ENCODE measurements at places on chromosomes 12 and 14.

DNA sequence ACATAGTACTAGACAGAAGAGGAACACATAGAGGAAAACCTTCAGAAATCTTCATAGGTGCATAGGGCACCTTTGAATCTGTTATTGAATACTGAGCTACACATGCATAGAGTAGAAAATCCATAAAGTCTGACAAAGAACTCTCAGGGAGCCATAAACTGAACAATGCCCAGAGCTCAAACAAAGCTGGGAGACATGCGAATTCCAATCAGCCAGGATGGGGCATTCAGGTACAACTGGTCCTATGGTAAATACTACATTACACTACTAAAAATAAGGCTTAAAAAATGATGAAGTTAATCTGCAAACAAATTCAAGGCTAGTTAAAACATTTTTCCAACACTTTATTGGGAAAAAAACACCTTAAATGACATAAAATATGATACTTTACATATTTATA, 259.7 kb downstream of the DIO2 start:
- DNase-seq, result no peak

GRCh38 chr12:83153177-83153576, 466.5 kb downstream of the TMTC2 start:
- DNase-seq, result no peak

GRCh38 chr12:69688471-69689427, 10.4 kb downstream of the BEST3 start:
- peak; percentile 58 for DNase-seq

- DNase-seq, result no peak
Measured at GRCh38 chr12:15575671-15576541, 213.3 kb downstream of the EPS8 start.

DNA sequence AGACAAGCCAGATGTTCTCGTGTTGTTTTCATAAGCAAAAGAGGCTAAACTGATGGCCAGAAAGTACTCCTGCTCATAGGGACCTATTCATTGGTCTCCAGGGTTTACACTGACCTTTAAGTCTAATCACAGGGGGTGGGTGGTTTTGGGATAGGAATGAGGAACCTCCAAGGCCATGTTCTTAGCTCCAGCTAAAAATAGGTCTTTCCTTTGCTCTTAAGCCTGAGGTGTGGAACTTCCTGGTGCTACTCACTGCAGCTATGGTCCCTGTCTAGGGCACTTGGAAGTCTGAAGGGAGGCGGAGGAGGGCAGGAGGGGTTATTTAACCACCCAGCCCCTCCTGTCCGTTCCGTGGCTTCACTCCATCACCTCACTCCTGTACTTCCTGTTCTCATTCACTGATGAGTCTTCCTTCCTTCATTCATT, 18.6 kb downstream of the GPRC5A start:
- DNase-seq, result no peak

DNA sequence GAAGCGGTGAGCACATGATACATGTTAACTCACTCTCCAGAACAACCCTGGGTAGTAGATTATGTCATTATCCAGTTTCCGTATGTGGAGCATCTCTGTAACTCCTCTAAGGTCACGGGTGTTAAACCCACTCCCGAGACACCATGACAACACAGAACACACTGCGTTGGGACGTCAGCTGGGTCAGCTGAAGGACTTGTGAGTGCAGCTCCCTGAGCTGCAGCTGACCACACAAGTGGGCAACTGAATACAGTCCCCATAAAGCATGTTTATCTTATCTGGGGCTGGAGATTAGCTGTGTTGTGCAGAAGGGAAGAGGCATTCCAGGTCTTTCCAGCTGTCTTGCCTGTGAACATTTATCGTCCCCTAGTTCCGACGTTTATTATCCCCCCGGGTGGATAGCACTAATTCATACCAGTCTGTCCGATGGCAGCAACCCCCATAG, 211.5 kb downstream of the CHST11 start:
- no peak for DNase-seq

- no peak for DNase-seq
Measured at GRCh38 chr14:34983148-34983760, 462 bp downstream of the SRP54 start.

DNA sequence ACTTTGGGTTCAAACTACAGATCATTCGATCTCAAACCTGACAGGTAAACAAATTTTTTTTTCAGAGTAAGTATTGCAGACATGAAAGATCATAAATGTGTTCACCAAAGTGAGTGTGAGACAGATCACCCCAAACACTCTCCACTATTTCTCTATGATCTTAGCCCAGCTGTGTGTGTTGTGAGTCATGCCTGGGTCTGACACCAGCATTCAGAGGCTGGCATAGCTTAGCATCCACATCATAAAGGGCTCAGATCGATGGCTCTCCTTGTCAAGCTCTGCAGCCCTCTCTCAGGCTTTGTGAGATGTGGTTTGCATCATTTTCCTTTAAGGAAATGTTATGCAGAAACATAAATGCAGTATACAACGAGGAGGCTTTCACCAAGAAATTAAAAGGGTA, 164.9 kb downstream of the ETV6 start:
- DNase-seq, result no peak

GRCh38 chr14:93970585-93970964, 5.8 kb downstream of the ASB2 start:
- DNase-seq, result peak; percentile 23

- DNase-seq, result peak; percentile 63
Measured at GRCh38 chr12:131222329-131223139, 268.8 kb downstream of the ADGRD1 start.

- DNase-seq, result no peak
Measured at GRCh38 chr14:68580671-68581070, 212.2 kb downstream of the ZFP36L1 start.

DNA sequence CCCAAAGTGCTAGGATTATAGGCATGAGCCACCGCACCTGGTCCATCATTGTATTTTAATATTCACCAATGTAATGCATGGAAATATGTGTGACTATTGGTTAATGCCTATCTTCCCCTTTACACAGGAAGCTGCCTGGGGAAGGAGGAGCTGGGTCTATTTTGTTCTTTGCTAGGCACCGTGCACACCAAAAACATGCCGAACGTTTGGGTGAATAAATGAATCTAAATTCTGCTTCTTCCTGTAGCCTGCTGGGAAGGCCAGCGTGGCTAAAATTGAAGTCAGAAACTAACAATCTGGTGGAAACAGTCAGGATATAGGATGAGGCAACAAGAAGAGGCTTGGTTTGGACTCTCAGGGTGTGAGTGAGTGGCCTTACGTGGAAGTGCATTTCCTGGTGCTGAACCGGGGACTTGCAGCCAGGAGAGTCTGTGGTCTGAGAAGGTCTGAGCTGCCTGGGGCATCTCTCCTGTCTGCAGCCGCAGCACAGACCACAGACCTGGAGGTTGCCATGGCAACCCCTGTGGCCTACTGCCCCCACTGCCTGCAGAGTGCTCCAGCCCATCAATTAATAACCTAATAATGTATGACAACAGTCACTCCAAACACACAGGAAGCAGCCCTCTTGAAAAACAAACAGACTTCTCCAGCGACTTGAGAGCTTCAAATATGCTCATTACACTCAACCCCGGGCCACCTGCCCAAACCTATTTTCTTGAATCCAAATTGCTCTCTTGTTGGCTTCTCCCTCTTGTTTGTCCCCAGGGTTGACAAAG, 5.5 kb upstream of the GPR68 start:
- DNase-seq, result peak; percentile 63

- no peak for DNase-seq
Measured at GRCh38 chr12:52199294-52199919, 7.6 kb upstream of the KRT80 start.

DNA sequence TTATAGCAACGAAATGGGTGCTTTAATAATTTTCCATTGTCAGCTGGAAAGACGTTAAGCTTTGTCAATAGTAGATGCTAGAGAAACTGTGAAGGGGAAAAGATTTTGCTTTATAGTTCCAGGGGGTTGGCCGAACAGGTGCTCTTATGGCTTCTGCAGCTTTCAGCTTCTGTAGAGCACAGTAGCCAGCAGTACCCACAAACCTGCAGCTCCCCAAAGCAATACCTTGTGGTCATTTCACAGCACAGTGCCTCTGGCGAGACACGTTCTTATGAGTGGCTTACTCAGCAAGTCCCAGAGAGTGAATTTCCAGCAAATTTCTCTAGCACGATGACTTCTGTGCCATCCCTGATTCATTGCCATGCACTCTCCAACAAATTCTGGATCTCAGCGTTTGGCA, 416.3 kb upstream of the ATP2B1 start:
- DNase-seq, result no peak

DNA sequence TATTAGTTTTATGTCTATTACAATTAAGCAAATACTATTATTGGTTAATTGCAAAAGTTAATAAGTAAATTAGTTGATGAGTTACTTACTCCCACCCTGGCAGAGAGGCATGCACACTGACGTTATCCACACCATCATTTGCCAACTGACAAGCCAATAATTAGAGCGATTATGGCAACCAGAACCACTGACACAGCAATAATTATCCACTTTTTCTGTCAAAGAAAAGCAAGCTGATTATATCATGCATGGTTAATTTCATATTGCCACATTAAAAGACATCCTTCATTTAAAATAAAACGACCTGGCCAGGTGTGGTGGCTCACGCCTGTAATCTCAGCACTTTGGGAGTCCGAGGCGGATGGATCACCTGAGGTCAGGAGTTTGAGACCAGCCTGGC, 43.1 kb downstream of the STX2 start:
- no peak for DNase-seq

- no peak for DNase-seq
Measured at GRCh38 chr12:24356240-24356804, 406.9 kb upstream of the SOX5 start.

DNA sequence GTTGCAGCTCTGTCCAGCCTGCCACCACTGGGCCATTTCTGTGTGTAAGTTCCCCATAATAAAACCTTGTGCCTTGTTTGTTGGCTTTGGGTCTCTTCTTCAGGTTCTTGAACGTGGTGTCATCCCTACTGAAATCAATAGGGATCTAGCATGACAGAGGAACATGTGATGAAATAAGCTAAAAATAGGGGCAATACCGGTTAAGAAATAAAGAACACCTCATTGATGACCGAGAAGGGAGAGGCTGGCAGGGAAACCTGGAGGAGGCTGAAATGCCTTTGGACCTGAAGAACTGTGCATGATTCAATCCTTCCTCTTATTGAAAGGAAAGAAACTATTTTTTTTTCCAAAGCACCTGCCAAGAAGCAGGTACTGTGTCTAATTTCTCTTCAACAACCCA, 172.3 kb downstream of the PPM1H start:
- no peak for DNase-seq

DNA sequence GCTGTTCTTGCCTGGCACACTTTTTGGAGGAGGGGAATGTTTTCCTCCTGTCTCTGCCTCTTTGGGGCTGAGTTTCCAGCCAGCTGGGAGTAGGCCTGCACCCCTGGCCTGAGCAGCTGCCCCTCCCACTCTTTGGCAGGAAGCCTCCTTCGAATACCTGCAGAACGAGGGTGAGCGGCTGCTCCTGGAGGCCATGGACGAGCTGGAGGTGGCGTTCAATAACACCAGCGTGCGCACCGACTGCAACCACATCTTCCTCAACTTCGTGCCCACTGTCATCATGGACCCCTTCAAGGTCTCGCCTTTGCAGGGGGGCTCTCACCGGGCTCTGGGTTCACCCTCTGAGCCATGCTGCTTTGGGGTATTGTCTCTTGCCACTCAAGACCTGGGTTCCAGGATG, 69.4 kb downstream of the FOXN4 start:
- no peak for DNase-seq

DNA sequence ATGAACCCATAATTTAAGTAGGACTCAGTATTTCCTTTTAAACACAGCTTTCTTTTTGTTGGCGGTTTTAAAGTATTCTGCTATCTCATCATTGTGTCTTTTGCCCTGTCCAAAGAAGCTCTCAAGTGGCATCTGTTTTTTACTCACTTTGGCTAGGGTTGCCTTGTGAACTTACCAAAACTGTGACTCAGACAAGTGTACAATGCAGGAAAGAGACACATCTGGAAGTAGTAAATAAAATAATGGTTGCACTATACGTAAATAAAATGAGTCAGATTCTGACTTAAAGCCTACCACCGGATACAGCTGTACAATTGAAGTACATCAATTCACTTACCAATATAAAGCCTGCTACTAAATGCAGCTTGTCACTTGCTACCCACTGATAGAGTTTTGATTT, 619.2 kb upstream of the LRFN5 start:
- no peak for DNase-seq

DNA sequence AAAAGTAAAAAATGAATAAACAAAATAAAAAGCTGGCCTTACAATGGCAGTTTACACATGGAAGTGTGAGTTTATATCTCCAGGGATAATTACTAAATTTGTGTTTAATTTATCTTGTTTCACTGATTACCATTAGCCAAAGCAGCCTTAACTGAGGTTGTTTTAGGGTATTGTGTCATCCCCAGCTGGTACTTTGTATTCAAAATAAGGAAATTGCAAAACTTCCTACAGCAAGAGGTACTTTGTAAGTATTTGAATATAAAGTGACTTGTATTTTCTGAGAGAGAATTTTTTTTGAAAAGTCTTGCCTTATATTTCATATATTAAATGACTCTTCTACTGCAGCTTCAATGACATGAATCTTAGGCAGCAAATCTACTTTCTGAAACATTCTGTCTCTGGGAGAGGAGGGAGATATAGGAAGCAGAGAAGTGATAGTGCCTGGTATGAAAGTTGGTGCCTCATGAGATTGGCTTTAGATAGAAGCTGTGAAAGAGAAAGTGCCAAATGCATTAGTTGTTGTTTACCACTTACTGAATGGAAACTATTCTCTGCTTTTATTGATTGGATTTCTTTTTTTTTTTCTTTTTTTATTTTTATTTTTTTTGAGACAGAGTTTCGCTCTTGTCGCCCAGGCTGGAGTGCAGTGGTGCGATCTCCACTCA, 6.7 kb downstream of the FNTB start:
- DNase-seq, result peak; percentile 10

DNA sequence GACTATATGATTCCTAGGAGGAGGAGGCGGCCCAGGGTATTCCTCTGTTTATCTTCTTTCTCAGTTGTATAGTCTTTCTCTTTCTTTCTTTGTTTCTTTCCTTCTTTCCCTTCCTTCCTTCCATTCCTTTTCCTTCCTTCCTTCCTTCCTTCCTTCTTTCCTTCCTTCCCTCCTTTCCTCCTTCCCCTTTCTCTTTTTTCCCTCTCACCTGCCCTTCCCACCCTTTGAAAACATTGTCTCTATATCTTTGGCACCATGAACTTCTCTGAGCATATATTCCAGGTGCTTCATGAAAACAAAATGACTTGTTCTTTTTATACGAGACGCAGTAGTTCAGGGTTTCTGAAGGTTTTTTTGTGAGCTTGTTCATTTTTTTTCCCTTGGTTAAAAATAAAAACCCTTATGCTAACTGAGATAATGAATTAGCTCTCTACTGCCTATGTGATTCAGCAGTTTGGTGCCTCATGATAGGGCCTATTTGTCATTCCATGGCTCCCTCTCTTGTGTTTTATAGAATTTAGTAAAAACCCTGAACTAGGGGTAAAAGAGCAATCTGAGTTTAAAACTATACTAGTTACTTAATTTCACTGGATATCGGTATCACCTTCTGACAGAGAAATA, 3.2 kb upstream of the TESPA1 start:
- DNase-seq, result no peak
